ENCODE measurements at places on chromosomes 1 and 21. TPM values are rescaled to one million over a fixed set of nuclear protein-coding genes. Genes with fewer than 3 reads are reported as not detected.
A peak's percentile ranks its signal among the peaks of the same experiment; 100 is the strongest.

- H3K27me3 ChIP-seq: no peaks in the 10 kb centered on the region
- H3K4me3 ChIP-seq: peak overlapping the region; percentile 94
- peaks cover 58% of the 10 kb centered on the region for H3K4me1 ChIP-seq
- H3K27ac ChIP-seq: peak overlapping the region; percentile 91
- no peak for DNase-seq
Observed at GRCh38 chr21:31660259-31660565, 719 bp downstream of the SOD1 start.

- peaks cover 20% of the 10 kb centered on the region for H3K27me3 ChIP-seq
- H3K27ac ChIP-seq: no peak overlapping the region
- no peak overlapping the region for H3K4me3 ChIP-seq
- no peak for DNase-seq
- H3K4me1 ChIP-seq: no peaks in the 10 kb centered on the region
- no peaks in the 10 kb centered on the region for H3K36me3 ChIP-seq
Observed at GRCh38 chr1:7262611-7263010, 477.4 kb downstream of the CAMTA1 start.

Gene HP1BP3
- total RNA-seq: 169 TPM

Gene AQP10
- not detected for total RNA-seq

Gene TCHH
- 0.22 TPM for total RNA-seq

DNA sequence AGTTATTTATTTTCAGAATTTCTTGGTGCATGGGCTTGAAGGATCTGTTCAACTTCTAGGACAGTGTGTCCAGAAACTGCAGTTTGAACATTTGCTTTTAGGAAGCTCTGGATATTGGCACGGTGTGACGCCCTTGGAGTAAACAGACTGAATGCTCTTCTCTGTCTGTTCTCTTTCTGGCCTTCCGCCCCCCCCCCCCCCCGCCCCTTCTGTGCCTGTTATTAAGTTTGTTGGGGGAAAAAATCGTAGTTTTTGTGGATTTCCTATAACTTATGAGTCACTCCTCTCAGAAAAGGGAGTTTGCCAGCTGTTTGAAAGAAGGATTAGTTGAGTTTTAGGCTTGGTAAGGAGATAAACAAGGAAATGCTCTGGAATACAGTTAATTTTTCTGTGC is 1.2 kb downstream of the KCTD3 start:
- H3K36me3 ChIP-seq: no peaks in the 10 kb centered on the region
- H3K27ac ChIP-seq: peak overlapping the region; percentile 61
- H3K27me3 ChIP-seq: peaks cover 22% of the 10 kb centered on the region
- H3K4me1 ChIP-seq: peaks cover 28% of the 10 kb centered on the region
- H3K4me3 ChIP-seq: peak overlapping the region; percentile 86

GRCh38 chr1:60126723-60127122 is 53.2 kb upstream of the C1orf87 start:
- no peak for DNase-seq
- no peak overlapping the region for H3K4me3 ChIP-seq
- no peaks in the 10 kb centered on the region for H3K4me1 ChIP-seq
- H3K36me3 ChIP-seq: no peaks in the 10 kb centered on the region
- H3K27me3 ChIP-seq: no peaks in the 10 kb centered on the region
- no peak overlapping the region for H3K27ac ChIP-seq

GRCh38 chr1:37362594-37363385 is 111.6 kb upstream of the ZC3H12A start:
- H3K27me3 ChIP-seq: peaks cover 55% of the 10 kb centered on the region
- no peaks in the 10 kb centered on the region for H3K4me1 ChIP-seq
- H3K27ac ChIP-seq: no peak overlapping the region
- no peaks in the 10 kb centered on the region for H3K36me3 ChIP-seq
- H3K4me3 ChIP-seq: no peak overlapping the region

Gene BMP8A
- 0.14 TPM for total RNA-seq

DNA sequence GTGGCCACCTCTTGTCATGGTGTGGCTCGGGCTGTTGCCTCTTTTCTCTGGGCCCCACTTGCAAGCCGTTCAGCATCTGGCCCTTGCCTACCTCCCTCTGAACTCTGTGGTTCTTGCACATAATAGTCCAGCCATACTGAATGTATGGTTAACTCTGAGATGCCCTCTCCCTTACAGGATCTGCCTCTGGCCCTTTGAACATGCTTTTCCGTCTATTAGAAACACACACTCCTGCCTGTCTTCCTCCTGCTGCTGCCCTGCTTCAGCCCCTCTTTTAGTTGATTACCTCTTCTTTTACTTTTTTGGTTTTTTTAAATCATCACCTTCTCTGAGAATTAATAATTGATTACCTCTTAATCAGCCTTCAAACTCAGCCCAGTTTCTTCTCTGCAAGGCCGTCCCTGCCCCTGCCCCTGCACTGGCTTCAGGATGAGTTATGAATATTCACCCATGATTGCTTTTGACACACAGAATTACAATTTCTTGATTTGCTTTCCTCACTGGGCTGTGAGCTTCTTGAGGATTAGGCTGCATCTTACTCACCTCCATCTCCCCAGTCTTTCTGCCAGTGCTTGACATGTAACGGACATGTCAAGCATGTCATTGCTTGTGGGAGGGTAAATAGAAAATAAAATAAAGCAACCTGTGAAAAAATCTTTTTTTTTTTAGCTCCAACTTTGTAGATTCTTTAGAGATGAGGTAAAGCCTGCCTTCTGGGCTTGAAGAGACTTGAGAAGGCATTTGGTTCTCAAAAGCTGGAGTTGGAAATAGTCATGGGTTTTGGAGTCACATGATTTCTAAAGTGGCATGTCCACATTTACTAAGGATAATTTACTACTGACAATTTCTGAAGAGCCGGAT is 158.3 kb downstream of the PLXNA2 start:
- peaks cover 28% of the 10 kb centered on the region for H3K4me1 ChIP-seq
- H3K27ac ChIP-seq: peak overlapping the region; percentile 88
- no peaks in the 10 kb centered on the region for H3K27me3 ChIP-seq

- peaks cover 15% of the 10 kb centered on the region for H3K27me3 ChIP-seq
- no peaks in the 10 kb centered on the region for H3K36me3 ChIP-seq
- H3K4me3 ChIP-seq: no peak overlapping the region
- H3K4me1 ChIP-seq: no peaks in the 10 kb centered on the region
- peak; percentile 12 for DNase-seq
Observed at GRCh38 chr1:18256282-18257235, 149.0 kb downstream of the IGSF21 start.

DNA sequence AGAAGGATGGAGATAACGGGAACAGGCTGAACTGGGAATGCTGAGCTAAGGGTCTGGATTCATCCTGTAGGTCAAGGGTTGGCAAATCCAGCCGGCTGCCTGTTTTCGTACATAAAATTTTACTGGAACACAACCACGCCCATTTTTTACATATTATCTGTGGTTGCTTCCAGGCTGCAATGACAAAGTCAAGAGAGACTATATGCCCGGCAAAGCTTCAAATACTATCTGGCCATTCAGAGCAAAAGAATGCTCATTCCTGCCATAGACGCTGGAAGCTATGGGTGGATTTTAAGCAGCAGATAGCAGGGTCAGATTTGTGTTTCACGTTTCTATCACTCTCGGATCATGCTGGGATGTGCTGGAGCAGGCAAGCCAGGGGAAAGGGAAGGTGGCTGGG is 137.9 kb upstream of the EDN2 start:
- H3K36me3 ChIP-seq: peaks cover 26% of the 10 kb centered on the region
- no peak overlapping the region for H3K27ac ChIP-seq
- DNase-seq: no peak
- no peak overlapping the region for H3K4me3 ChIP-seq

- H3K27me3 ChIP-seq: peaks cover 42% of the 10 kb centered on the region
- H3K4me3 ChIP-seq: no peak overlapping the region
- DNase-seq: no peak
- H3K36me3 ChIP-seq: no peaks in the 10 kb centered on the region
Observed at GRCh38 chr1:31775210-31775999, 11.3 kb upstream of the ADGRB2 start.

All from activated naive CD8-positive, alpha-beta T cell treated with anti-CD3 and anti-CD28 coated beads for 36 hours (primary cell).